Esophagus squamous epithelium (tissue), 5 donors: ENCODE measurements at places on chromosomes 1 and 21. TPM values are rescaled to one million over a fixed set of nuclear protein-coding genes. Genes with fewer than 3 reads are reported as not detected.

DNA sequence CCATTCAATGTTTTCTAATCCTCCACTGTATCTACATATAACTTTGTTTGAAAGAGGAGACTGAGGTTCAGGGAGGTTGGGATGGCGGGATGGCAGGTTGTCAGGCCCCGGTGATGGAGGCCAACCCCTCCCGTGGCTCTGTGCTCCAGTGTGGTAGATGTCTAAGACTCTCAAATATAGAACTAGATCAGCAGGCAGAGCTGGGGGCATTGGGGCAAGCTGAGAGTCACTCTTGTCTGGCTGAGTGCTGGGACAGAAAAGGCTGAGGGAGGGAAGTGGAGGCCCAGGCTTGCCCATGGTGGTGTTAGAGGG lies 1.7 kb downstream of the IL6R start:
- peak overlapping the region; percentile 92 for H3K27ac ChIP-seq
- peak overlapping the region; percentile 63 for H3K4me3 ChIP-seq
- DNase-seq = no peak
- no peaks in the 10 kb centered on the region for H3K36me3 ChIP-seq
- H3K4me1 ChIP-seq = peaks cover 42% of the 10 kb centered on the region
- no peaks in the 10 kb centered on the region for H3K27me3 ChIP-seq

- H3K27me3 ChIP-seq = no peaks in the 10 kb centered on the region
- H3K27ac ChIP-seq = peak overlapping the region; percentile 69
- H3K36me3 ChIP-seq = no peaks in the 10 kb centered on the region
- no peak overlapping the region for H3K4me3 ChIP-seq
- peaks cover 43% of the 10 kb centered on the region for H3K4me1 ChIP-seq
These were observed 81.3 kb upstream of the KAZN start for GRCh38 chr1:14516974-14517840.

- H3K27me3 ChIP-seq = no peaks in the 10 kb centered on the region
- no peak overlapping the region for H3K27ac ChIP-seq
- H3K4me1 ChIP-seq = no peaks in the 10 kb centered on the region
- no peaks in the 10 kb centered on the region for H3K36me3 ChIP-seq
- H3K4me3 ChIP-seq = no peak overlapping the region
- DNase-seq = no peak
These were observed 49.6 kb upstream of the ADAR start for GRCh38 chr1:154657556-154657955.

DNA sequence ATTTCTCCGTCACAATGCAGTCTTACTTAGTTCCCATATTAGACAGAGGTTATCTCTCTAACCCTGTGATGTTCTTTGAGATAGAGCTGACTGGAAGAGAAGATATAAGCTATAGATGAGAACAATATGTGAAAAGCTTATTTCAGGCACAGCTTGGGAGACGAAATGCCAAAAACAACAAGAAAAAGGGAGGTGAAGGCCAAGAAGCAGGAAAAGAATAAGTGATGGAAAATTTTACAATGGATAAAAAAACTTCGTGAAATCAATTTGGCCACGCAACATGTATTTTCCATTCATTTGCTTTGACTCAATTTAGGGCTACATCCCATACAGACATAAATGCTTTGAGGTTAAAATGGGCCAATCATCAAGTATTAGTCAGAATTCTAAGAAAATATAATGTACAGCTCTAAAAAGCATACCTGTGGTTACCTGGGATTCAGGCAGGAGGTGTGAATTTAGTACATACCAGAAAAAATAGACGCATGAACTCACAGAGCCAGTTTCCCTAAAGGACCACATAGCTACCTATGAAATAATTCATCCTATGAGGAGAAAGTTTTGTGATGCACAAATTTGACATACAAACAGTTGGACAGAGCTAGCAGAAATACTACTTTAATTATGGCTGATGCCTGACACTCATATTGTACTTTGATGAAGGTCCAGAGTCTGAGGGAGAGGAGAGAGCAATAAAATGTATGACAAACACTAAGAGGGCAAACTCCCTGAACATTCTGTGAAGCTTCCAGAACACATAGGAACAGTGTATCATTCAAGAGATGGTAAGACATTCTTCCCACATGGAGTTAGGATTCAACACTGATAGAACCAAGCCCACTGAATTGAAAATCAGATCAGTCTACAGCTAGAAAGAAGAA lies 12.1 kb downstream of the RGS1 start:
- H3K36me3 ChIP-seq = no peaks in the 10 kb centered on the region
- DNase-seq = no peak
- H3K27ac ChIP-seq = no peak overlapping the region

PCP4 gene
- total RNA-seq = 12.6 TPM

BEND5 gene
- total RNA-seq = not detected

GRCh38 chr1:58577654-58578030 lies 590 bp upstream of the TACSTD2 start:
- peak overlapping the region; percentile 89 for H3K4me3 ChIP-seq
- peak overlapping the region; percentile 93 for H3K27ac ChIP-seq

SPATA46 gene
- not detected for total RNA-seq

- no peak for DNase-seq
- H3K27me3 ChIP-seq = no peaks in the 10 kb centered on the region
- peaks cover 99% of the 10 kb centered on the region for H3K36me3 ChIP-seq
- H3K4me3 ChIP-seq = no peak overlapping the region
- no peaks in the 10 kb centered on the region for H3K4me1 ChIP-seq
These were observed 5.7 kb downstream of the TSSK3 start for GRCh38 chr1:32367912-32368635.

- no peak overlapping the region for H3K4me3 ChIP-seq
- no peaks in the 10 kb centered on the region for H3K4me1 ChIP-seq
- no peak overlapping the region for H3K27ac ChIP-seq
- DNase-seq = no peak
These were observed 165.4 kb upstream of the ADAMTS5 start for GRCh38 chr21:27132266-27132665.

GSTM1 gene
- 0.83 TPM for total RNA-seq

GRCh38 chr1:27327964-27328363 lies 6.0 kb downstream of the TMEM222 start:
- H3K27ac ChIP-seq = no peak overlapping the region
- no peak overlapping the region for H3K4me3 ChIP-seq
- H3K4me1 ChIP-seq = peaks cover 84% of the 10 kb centered on the region
- DNase-seq = no peak
- H3K27me3 ChIP-seq = no peaks in the 10 kb centered on the region
- peaks cover 91% of the 10 kb centered on the region for H3K36me3 ChIP-seq

ARHGEF16 gene
- 23.9 TPM for total RNA-seq

MXRA8 gene
- total RNA-seq = 4.5 TPM

SMIM12 gene
- total RNA-seq = 29.5 TPM

GRCh38 chr1:30569384-30569783 lies 154.0 kb downstream of the MATN1 start:
- no peak for DNase-seq
- no peak overlapping the region for H3K27ac ChIP-seq
- no peaks in the 10 kb centered on the region for H3K36me3 ChIP-seq
- no peaks in the 10 kb centered on the region for H3K27me3 ChIP-seq
- H3K4me1 ChIP-seq = no peaks in the 10 kb centered on the region

DNA sequence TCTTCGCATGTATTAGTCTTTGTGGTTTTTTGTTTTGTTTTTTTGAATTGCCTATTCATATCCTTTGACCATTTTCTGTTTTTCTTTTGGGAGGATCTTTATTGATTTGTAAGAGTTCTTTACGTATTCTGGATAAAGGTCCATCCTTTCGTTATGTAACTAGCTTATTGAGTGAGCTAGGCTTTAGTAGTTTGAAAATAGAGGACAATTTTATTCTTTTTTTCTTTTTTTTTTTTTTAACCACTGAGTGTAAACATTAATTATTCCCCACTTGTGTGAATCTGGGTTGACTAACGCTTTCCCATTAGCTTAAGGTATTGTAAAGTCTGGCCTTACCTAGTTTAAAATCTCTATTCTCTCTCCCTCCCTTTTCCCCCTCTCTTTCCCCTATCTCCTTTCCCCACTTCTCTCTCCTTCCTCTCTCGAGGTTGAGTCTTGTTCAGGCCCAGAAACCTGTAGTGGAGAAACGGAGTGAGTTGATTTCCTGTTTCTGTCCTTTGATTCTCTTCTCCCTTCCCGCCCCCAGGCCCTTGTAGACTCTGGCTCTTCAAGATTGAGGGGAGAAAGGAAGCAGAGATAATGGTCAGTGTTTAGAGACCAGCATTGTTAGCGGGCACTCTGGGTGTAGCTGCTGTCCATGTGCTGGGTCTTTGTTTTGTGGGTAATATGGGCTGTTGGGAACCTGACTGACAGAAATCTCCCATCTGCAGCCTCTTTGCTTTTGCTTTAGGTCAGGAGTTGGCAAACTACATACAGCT lies 1.5 kb downstream of the MORC3 start:
- H3K27ac ChIP-seq = peak overlapping the region; percentile 100
- H3K36me3 ChIP-seq = no peaks in the 10 kb centered on the region
- peak overlapping the region; percentile 87 for H3K4me3 ChIP-seq

FCGR3B gene
- 0.57 TPM for total RNA-seq

KLF17 gene
- total RNA-seq = 0.19 TPM

MNDA gene
- total RNA-seq = 1.2 TPM

DNA sequence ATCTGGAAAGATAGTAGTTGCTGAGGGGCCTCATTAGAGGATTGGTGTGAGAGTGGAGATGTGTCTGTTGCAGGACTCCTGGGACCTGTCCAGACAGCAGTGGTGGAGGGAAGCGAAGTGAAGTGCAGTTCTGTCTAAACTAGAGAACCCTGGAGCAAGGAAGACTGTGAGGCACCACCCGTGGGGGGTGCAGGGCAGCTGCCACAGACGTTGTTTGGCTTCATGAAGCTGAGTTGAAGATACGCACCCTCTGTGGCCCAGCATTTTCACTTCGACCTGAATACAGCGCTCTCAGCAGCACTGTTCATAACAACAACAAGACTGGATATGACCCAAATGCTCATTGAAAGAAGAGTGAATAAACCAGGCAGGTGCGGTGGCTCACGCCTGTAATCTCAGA lies 29.3 kb downstream of the ABCG1 start:
- H3K27me3 ChIP-seq = no peaks in the 10 kb centered on the region
- DNase-seq = no peak
- no peak overlapping the region for H3K27ac ChIP-seq
- H3K36me3 ChIP-seq = no peaks in the 10 kb centered on the region

TNFRSF4 gene
- total RNA-seq = 1.3 TPM

GRCh38 chr1:40633523-40633922 lies 32.0 kb downstream of the RIMS3 start:
- no peaks in the 10 kb centered on the region for H3K27me3 ChIP-seq
- no peak for DNase-seq
- H3K36me3 ChIP-seq = no peaks in the 10 kb centered on the region
- no peak overlapping the region for H3K27ac ChIP-seq
- peaks cover 3% of the 10 kb centered on the region for H3K4me1 ChIP-seq

GRCh38 chr1:111908011-111908621 lies 81.4 kb downstream of the KCND3 start:
- peaks cover 6% of the 10 kb centered on the region for H3K4me1 ChIP-seq
- H3K4me3 ChIP-seq = no peak overlapping the region
- no peaks in the 10 kb centered on the region for H3K27me3 ChIP-seq
- no peak for DNase-seq

GRCh38 chr1:179007233-179007632 lies 18.5 kb upstream of the FAM20B start:
- no peak for DNase-seq
- H3K4me3 ChIP-seq = no peak overlapping the region
- H3K27me3 ChIP-seq = no peaks in the 10 kb centered on the region
- H3K4me1 ChIP-seq = peaks cover 8% of the 10 kb centered on the region
- H3K27ac ChIP-seq = no peak overlapping the region
- no peaks in the 10 kb centered on the region for H3K36me3 ChIP-seq

- peak overlapping the region; percentile 93 for H3K4me3 ChIP-seq
- no peaks in the 10 kb centered on the region for H3K27me3 ChIP-seq
- peaks cover 27% of the 10 kb centered on the region for H3K4me1 ChIP-seq
- H3K36me3 ChIP-seq = peaks cover 16% of the 10 kb centered on the region
- peak overlapping the region; percentile 87 for H3K27ac ChIP-seq
These were observed 306 bp upstream of the SH3D21 start for GRCh38 chr1:36305915-36306209.

LINGO4 gene
- not detected for total RNA-seq

- no peak overlapping the region for H3K4me3 ChIP-seq
- H3K4me1 ChIP-seq = no peaks in the 10 kb centered on the region
- no peak overlapping the region for H3K27ac ChIP-seq
These were observed 332.9 kb upstream of the FMN2 start for GRCh38 chr1:239758756-239759155.

DNA sequence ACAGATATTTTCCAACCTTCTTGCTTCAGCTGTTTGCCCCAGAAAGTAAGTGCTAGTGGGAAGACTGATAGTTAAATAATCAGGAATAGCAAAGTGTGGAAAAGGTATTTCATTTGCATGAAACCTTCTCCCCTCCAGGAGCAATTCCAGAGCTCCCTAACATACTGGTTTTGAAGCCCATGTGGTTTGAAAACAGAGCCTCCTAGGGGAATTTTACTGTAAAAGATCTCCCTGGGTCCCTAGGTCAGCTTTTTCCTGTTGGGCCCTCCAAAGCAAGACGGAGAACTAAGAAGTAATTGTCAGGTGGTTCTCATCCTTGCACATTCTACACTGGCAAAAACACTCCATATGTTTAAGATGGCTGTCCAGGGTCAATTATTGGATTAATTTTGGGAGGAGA lies 218.7 kb upstream of the FOXD3 start:
- H3K36me3 ChIP-seq = no peaks in the 10 kb centered on the region
- H3K27ac ChIP-seq = no peak overlapping the region
- H3K27me3 ChIP-seq = no peaks in the 10 kb centered on the region
- H3K4me1 ChIP-seq = no peaks in the 10 kb centered on the region

- H3K27ac ChIP-seq = no peak overlapping the region
- no peak overlapping the region for H3K4me3 ChIP-seq
- DNase-seq = no peak
These were observed 26.7 kb upstream of the KCNK1 start for GRCh38 chr1:233587196-233587595.

HTR1D gene
- not detected for total RNA-seq

DNA sequence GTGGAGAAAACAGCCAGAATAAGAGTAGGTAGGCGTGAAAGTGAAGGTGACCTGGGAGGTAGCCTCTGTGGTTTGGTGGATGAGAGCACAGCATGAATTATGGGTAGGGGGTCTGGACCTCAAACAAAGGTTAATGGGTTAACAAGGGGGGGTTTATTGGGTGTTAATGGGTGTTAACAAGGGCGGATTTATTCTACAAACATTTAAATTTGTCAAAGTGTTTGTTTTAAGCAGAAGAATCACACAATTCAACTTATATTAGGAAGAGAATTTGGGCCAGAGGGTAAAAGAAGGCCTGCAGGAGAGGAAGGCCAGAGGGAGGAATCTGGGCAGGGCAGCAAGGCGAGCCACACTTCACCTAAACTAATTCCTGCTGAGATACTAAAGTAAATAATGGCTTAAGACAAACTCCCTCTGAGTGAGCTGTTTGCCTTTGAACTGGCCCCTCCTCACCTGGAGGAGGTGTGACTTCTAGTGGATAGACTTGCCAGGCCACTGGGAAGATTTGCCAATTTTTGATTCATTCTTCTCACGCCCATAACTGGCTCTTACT lies 191.7 kb downstream of the GIPC2 start:
- no peaks in the 10 kb centered on the region for H3K36me3 ChIP-seq
- peak overlapping the region; percentile 45 for H3K27ac ChIP-seq
- no peak for DNase-seq
- H3K4me1 ChIP-seq = peaks cover 33% of the 10 kb centered on the region

DNA sequence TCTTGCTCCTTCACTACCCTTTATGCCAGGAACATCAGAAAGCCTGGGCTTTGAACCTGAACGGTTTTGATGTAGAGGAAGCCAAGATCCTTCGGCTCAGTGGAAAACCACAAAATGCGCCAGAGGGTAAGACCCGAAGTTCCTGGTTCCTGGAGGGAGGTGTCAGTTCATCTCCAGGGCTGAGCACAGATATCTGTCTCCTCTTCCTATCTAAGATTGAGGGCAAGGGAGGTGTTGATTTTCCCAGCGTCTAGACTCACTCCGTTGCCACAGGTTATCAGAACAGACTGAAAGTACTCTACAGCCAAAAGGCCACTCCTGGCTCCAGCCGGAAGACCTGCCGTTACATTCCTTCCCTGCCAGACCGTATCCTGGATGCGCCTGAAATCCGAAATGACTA lies 915 bp downstream of the CDC20 start:
- peak overlapping the region; percentile 96 for H3K27ac ChIP-seq
- peaks cover 21% of the 10 kb centered on the region for H3K36me3 ChIP-seq
- H3K4me1 ChIP-seq = peaks cover 15% of the 10 kb centered on the region
- peak overlapping the region; percentile 69 for H3K4me3 ChIP-seq
- no peak for DNase-seq
